Foreskin keratinocyte (primary cell): ENCODE measurements at places on chromosomes 5 and 9. TPM values are rescaled to one million over a fixed set of nuclear protein-coding genes. Genes with fewer than 3 reads are reported as not detected.

- no peak for DNase-seq
Measured at GRCh38 chr5:39189292-39189955, 29.9 kb downstream of the FYB1 start.

- DNase-seq, result no peak
Measured at GRCh38 chr5:24110004-24110615, 534.7 kb downstream of the CDH10 start.

- DNase-seq, result no peak
Measured at GRCh38 chr5:35161652-35162273, 68.5 kb downstream of the PRLR start.

DNA sequence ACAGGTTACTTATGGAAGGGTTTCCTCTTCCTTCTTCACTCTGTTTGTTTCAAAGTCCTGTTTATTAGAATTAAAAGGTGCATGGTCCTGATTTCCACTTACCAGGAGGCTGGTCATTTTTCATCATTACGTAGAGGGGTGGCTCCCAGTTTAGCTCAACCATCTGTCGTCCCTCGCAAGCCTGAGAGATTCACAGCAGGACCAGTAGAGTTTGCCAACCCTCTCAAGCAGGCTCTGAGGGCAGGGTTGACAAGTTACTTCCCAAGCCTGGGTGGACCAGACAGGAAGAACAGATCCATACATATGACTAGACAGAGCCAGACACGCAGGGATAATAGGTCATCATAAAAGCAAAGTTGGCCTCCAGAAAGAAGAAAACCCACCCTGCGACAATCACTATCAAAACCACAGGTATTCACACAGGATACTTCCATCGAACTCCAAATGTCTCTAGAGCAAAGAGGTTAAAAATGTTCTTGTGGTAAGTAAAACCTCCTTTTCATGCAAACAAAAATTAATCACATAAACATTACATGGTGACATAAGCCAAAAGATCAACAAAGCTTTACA lies 151.9 kb downstream of the ELAVL2 start:
- DNase-seq, result peak; percentile 15

DNA sequence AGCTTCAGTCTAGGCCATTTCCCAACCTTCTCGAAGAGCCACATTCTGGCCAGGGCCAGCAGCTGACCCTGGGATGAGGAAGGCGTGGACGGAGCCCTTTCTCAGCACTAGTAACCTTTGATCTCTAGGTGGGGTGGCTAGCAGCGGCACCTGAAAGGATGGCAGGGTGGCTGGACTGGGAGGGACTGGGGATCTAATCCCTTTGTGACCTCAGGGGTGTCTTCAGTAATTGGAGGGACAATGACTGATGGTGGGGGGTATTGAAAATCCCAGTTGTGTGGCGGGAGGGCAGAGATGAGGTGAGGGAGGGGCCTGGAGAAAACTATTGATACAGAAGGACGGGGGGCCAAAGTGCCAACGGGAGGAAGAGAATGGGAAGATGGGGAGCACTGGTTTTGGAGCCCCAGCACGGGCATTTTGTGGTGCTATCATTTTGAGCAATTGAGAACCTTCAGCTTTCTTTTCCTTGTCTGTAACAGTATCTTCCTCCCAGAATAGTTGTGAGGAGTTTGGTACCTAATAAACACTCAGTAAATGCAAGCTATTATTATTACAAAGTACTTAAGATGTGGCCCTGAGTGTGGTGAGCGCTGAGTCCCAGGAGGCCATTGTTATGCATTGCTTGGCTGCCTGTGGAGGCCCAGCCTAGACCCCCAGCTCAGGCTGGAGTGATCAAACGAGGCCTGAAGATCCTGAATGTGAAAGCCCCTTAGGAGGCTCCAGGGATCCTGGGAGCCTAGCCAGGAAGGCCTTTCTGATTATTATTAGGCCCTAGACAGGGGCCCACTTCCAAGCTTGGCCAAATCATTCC lies 37.3 kb upstream of the UBE2D2 start:
- no peak for DNase-seq

- no peak for DNase-seq
Measured at GRCh38 chr5:10372726-10373709, 19.5 kb downstream of the MARCHF6 start.

- DNase-seq, result no peak
Measured at GRCh38 chr5:167602067-167602466, 689.4 kb upstream of the WWC1 start.

GRCh38 chr9:109856785-109857184 lies 76.8 kb downstream of the PALM2AKAP2 start:
- no peak for DNase-seq

GRCh38 chr5:160539431-160539830 lies 117.8 kb downstream of the PTTG1 start:
- DNase-seq, result peak; percentile 62

DNA sequence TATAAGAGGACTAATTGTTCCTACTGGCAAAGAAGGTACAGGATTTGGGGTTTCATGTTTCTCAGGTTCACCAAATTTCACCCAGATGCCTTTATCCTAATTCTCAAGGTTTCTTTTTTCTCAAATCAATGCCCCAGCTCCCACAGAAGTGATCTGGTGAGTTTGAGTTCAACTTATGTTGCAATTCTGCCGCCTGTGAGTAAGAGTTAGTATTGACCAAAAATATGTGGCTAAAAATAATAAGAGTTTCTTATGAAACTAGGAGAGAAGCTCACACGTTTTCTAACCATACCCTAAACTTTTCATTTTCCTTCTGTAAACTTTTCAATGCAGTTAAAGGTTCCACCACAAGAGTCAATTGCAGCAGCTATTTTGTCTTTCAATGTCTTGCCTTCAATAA lies 15.1 kb downstream of the SLCO6A1 start:
- DNase-seq, result peak; percentile 22

DNA sequence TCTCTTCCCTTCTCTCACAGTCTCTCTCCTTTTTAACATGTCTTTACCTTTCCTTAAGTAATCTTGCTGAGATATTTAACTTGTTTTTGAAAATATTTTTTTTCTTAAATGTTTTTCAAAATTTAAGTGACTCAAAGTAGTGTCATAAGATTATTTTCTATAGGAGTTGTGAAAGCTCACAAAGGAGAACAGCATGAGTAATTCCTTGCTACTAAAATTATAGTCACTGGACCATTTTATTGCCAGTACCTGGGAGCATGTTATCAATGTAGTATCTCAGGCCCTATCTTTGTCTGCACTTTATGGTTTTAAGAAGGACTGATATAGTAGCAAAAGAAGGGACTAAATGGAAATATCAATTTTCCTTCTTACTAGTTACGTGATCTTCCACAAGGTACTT lies 181.9 kb downstream of the TMEM232 start:
- peak; percentile 49 for DNase-seq

- no peak for DNase-seq
Measured at GRCh38 chr5:71892641-71893365, 173.7 kb downstream of the CARTPT start.

GRCh38 chr9:85508616-85509015 lies 233.1 kb downstream of the AGTPBP1 start:
- DNase-seq, result no peak

DNA sequence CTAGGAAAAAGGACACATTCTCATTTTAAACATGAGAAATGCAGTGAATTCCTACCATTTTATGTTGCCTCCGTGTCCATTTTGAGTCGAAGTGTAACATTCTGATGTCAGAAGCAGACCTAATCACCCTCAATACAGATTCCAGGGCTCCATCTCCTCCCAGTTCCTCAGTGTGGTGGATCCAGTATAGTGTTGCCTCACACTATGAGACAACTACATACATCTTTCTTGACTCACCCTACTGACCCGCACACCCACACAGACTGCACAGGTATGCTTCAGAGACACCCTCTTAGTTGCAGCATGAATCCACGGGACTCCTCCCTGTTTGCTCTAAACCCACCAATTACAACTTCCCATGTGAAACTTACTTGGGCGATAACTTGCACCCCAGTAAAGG lies 564.9 kb downstream of the SEMA5A start:
- DNase-seq, result peak; percentile 84

- peak; percentile 64 for DNase-seq
Measured at GRCh38 chr9:21965401-21965951, 28.7 kb downstream of the CDKN2A start.

DNA sequence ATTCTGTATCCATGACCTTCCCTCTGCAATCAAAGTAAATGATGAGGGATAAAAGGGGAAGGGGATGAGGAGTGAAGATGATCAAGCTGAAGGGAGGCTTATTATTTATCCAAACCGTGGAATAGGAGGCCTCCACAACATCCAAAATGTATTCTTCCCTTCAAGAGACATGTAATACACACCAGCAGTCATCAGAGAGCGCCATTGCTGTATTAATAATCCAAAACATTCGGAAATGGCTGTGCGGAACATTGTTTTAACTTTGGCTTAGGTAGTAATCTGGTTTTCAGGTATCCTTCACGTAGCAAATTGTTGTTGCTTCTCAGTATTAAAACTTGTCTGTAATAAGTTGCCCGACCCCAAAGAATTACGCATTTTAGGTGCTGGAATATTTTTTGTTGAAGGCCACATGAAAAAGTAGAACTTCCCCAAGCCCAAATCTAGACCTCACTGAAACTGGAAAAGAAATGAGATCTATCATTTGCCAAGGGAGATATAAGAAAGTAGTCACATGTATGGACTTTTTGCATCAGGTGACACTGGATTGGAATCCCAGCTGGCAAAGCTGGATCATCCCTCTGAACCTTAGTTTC lies 2.6 kb upstream of the BOD1 start:
- DNase-seq, result peak; percentile 39

GRCh38 chr5:168409591-168410458 lies 76.4 kb upstream of the RARS1 start:
- peak; percentile 34 for DNase-seq

DNA sequence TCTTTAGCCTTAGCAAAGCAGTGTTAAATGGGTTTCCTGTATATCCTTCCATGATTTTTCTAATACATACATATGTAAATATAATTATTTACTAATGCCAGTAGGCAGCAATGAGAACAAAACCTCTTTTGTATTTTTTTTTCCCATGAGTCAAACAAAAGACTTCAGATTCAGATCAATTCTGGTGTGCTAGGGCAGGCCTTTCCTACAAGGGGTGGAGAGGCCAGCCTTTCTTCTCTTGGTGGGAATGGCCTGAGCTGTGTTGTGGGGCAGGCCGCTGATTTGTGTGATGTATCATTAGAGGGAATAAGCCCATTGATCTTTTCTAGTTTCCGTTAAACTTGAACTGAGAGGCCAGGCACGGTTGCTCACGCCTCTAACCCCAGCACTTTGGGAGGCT lies 115.5 kb upstream of the DMRT1 start:
- no peak for DNase-seq

GRCh38 chr9:68552700-68553476 lies 12.2 kb upstream of the TMEM252 start:
- DNase-seq, result peak; percentile 4

GRCh38 chr5:135606431-135606830 lies 27.6 kb upstream of the CXCL14 start:
- no peak for DNase-seq

GRCh38 chr5:78787783-78788182 lies 139.2 kb upstream of the LHFPL2 start:
- DNase-seq, result no peak

- no peak for DNase-seq
Measured at GRCh38 chr5:180391276-180391675, 38.1 kb upstream of the GFPT2 start.

DNA sequence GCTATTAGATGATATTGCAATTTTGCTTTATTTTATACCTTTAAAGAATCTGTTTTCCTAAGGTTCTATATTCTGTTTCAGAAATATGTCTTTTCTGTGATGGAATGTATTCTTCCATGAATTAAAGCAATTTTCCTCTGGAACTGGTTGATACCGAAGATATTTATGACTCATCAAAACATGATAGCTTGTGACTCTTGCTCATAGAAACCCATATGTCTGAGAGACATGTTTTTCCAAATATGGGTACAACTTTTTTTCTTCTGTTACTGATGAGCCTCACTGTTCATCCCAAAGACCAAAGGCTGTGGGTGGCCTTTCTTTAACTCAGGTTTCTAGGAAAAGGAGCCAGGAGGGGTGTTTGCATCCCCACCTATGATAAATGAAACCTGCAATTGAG lies 126.1 kb upstream of the PAPPA start:
- DNase-seq, result peak; percentile 78

DNA sequence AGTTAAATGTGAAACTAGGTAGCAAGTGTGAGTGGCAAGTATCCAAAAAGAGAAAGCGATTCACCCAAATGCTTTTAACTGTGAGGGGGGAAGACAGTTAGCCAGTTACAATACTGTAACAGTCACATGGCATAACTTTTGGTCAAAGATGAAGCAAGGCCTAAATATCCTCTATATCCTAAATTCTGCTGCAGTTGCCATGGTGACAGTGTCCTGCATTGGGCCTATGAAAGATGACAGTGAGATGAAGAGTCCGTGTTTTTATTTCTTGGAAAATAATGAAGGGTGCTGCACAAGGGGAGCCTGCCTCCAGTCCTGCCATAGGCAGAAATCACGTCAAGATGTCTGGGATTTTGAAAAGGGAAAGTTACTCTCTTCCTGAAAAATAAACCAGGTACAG lies 534.6 kb downstream of the NTRK2 start:
- DNase-seq, result no peak

DNA sequence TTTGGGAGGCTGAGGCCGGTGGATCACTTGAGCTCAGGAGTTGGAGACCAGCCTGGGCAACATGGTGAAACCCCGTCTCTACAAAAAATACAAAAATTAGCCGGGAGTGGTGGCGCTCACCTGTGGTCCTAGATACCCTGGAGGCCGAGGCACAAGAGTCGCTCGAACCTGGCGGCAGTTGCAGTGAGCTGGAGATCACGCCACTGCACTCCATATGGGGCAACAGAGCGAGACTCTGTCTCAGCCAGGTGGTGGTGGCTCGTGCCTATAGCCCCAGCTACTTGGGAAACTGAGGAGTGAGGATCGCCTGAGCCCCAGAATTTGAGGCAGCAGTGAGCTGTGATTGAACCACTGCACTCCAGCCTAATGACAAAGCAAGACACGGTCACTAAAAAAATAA lies 2.4 kb upstream of the RFK start:
- DNase-seq, result no peak

DNA sequence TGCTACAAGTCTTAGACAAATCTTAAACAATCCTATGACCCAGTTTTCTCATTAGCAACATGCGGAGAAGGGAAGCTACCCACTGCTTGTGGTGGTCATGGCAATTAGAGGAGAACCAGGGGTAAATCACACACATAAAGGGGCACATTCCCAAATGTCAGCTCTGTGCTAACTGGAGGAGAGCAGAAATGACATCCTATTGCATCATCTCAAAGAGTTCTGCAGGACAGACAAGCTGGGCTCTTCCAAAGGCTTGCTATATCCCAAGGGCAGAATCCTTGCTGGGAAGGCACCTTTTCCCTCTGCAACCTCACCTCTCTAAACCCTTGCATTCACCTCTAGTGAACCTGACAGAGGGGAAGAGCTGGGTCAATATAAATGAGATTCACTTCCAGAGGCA lies 17.0 kb upstream of the WWC1 start:
- DNase-seq, result no peak

Gene MYORG
- 6.5 and 7.7 TPM in 2 replicates for total RNA-seq

Gene CHSY3
- 0.78 and 1.1 TPM in 2 replicates for total RNA-seq

Gene FOXD4L4
- not detected in 2 replicates for total RNA-seq

Gene PCSK5
- 1.2 and 1.9 TPM in 2 replicates for total RNA-seq

Gene ADRA1B
- 0.11 TPM in 1 of 2 replicates, not detected in the other for total RNA-seq

Gene PHYHD1
- 8.2 and 12.9 TPM in 2 replicates for total RNA-seq

Gene PRRC1
- total RNA-seq, result 45.2 and 55.1 TPM in 2 replicates

Gene NPR3
- not detected in 2 replicates for total RNA-seq

Gene TTLL11
- total RNA-seq, result 9.7 and 12.1 TPM in 2 replicates

Gene SPZ1
- total RNA-seq, result not detected in 2 replicates

Gene HK3
- not detected in 2 replicates for total RNA-seq

Gene PPP3R2
- not detected in 2 replicates for total RNA-seq

Gene FGF18
- not detected in 2 replicates for total RNA-seq

Gene EIF4E1B
- not detected in 2 replicates for total RNA-seq

Gene LMX1B
- total RNA-seq, result 1.1 and 1.2 TPM in 2 replicates

Gene SLC2A6
- 33.7 and 41.7 TPM in 2 replicates for total RNA-seq

Gene PDGFRB
- not detected in 2 replicates for total RNA-seq

Gene GZMA
- total RNA-seq, result not detected in 2 replicates
